ENCODE measurements at places on chromosomes 4 and X.

DNA sequence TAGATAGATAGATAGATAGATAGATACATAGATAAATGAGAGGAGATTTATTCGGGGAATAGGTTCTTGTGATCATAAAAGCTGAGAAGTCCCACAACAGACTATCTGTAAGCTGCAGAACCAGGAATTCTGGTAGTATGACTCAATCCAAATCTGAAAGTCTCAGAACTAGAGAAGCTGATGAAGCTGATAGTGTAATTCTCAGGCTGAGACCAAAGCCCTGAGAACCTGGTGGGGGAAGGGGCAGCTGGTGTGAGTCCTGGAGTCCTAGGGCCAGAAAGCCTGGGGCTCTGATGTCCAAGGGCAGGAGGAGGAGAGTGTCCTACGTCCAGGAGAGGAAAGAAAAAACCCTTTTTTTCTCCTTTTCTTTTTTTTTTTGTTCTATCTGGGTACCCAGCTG lies 8.0 kb upstream of the BANK1 start:
- no peak for DNase-seq

DNA sequence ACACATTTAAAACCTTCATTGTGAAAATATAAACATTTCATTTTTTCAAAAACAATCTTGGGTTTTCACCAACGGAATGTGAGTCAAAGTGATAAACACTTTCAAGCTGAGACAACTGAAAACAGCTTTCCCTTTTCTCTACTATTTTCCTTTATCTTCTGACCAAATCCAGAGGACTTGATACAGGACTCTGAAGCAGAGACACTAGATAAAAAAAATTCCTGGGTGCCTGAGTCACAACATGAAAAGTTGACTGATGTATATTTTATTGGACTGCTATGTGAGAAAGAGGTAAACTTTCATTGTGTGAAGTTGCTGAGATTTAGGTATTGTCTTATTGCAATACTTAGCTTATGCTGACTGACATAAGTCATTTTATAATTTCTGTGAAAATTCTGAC lies 411.2 kb downstream of the SPOCK3 start:
- DNase-seq: no peak

DNA sequence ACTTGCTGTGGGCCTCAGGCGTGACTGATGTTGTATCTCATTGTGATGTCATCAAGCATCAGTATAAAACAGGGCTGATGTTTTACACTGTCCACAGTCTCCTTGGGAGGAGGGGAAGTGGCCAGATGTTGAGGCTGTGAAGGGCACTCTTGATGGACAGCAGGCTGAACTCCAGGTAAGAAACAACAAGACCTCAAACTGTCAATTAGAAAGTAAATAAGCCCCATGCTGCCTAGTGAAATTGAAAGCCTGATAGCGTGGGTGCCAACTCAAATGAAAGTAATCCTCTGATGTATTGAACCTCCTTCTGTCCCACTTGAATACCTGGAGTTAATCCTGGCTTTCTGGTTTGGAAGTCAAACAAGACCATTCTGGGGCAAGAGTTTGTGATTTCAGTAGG lies 19.7 kb downstream of the VSIG1 start:
- DNase-seq: no peak

GRCh38 chr4:183638436-183638835 lies 20.5 kb downstream of the RWDD4 start:
- DNase-seq: no peak

- DNase-seq: no peak
These were observed 338.7 kb upstream of the MAOA start for GRCh38 chrX:43317378-43317777.

- no peak for DNase-seq
These were observed 15.2 kb upstream of the CXCL6 start for GRCh38 chr4:73821325-73821724.

- no peak for DNase-seq
These were observed 851 bp downstream of the POLR2B start for GRCh38 chr4:56979421-56980072.

DNA sequence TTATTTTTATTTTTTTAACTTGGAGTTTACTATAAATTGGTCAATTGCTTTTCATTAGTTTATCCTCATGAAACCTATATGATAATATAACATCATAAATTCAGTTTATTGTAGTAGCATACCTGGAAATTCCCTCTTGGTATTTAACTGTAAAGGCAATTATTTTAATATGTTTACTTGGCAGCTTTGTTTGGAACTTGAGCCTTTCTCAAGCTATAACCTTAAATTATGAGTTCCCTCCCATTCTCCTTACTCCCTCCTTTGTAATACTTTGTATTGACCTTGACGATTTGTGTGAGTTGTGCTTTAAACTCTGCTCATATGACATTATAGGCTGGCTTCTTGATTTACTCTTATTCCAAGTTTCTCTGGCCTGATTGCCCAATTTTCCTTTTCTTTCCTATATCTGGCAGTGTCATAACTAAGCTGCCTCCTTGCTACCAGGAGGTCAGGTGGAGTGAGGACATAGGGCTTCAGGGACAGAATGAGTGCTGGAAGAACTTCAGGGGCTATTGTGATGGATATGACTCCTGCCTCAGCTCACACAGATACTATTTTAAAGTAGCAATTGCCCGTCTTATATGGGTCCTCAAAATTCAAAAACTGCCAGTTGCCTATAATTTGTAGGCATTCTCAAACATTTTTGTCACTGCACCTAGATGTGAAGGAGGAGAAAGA lies 77.7 kb downstream of the RAP1GDS1 start:
- no peak for DNase-seq

- no peak for DNase-seq
These were observed 84.0 kb downstream of the NHSL2 start for GRCh38 chrX:71994601-71995000.
